NCI-H2171 treated with DMSO at 0.1 percent for 48 hours (cell line): ENCODE measurements at places on chromosomes 16 and 17.
A peak's percentile ranks its signal among the peaks of the same experiment; 100 is the strongest.

- DNase-seq = no peak
These were observed 165.6 kb upstream of the RPH3AL start for GRCh38 chr17:518047-518735.

- DNase-seq = no peak
These were observed 1.2 kb upstream of the FOXF1 start for GRCh38 chr16:86508947-86509758.

GRCh38 chr17:21239680-21240368 is 13.4 kb downstream of the NATD1 start:
- peak; percentile 39 for DNase-seq

GRCh38 chr17:79453481-79453880 is 157.4 kb downstream of the RBFOX3 start:
- DNase-seq = no peak

DNA sequence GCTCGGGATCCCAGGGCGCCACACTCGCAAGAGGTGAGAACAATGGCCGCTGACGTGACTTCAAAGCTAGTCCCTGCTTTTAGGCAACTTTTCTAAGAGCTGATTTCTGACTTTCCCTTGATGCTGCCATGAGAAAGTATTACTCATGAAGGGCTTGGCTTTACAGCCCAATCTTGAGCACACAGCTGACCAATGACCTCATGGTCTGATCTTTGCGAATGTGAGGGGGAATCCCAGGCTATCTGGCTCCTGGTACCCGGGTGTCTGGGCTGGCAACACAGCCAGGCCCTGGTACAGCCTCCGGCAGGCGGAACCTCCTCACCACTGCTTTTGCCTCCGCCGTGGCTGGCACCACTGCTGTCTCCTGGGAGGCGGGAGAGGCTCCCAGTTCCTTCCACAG is 17.5 kb downstream of the NDUFAF8 start:
- no peak for DNase-seq

DNA sequence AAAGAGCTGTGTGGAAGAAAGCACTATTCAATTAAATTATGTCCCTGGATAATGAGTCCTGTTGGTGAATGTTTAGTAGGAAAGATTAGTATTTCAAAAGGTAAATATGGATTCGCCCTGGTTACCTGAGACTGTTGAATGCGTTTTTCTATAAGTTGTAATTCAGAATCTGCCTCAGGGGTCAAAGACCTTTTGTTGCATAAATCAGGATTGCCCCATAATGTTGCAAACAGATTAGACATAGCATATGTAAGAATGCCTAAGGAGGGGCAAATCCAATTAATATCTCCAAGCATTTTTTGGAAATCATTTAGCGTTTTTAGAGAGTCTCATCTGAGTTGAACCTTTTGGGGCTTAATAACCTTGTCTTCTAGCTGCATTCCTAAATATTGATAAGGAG is 70.1 kb upstream of the ARL4D start:
- DNase-seq = no peak
